Activated CD4-positive, alpha-beta T cell treated with anti-CD3 and anti-CD28 coated beads for 48 hours (primary cell): ENCODE measurements at places on chromosomes 1 and 21.

- DNase-seq, result no peak
These were observed 36.7 kb downstream of the ATP1A1 start for GRCh38 chr1:116409751-116410191.

GRCh38 chr1:184982002-184982954 lies 8.0 kb upstream of the NIBAN1 start:
- DNase-seq, result peak; percentile 85

DNA sequence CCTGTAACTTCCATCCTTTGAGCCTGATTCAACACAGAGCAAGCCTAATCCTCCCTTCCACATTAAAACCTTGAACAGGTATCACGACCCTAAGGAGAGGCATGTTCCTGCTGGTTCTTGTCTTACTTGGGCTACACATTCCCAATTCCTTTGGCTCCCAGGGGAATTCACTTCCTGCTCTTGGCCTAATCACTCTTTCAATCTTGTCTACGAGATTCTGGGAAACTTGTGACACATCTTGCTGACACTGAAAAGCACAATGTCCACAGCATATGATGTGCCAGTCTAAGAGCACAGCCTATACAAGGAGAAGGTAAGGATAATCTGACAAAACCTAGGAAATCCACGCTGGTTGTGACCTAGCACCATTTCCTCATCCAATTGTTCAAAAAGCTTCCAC lies 163.9 kb downstream of the GABPA start:
- no peak for DNase-seq

- DNase-seq, result no peak
These were observed 49.2 kb downstream of the KYAT3 start for GRCh38 chr1:88943241-88943640.

DNA sequence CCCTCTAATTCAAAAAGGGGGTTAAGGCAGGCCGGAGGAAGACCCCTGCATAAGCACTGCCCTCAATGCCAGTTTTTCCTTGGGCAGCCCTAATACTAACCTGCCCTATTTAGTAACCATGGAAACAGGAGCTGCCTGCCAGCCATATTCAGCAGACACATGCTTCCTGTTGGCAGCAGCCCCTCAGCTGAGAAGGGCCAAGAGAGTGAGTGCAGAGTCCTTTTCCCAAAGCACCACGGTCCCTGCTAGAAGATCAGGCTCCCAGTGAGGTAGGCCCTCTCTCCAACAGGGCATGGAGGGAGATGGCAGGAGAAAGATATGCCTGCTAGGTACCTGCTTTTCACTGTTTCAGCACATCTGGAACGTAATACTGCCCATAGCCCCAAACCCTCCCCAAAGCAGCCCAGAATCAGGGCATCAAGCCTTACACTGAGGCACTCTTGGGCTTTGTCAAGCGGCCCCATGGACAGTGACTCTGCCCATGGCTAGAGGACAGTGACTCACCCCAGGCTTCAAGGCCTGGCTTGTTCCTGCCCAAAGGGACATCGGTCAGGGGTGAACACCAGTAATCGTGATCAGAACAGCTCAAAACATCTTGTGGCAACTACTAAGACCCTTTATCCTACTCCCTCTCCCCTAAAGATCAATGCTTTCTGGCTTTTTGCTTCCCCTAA lies 64.5 kb downstream of the BCAR3 start:
- DNase-seq, result no peak

- DNase-seq, result no peak
These were observed 392.5 kb upstream of the PTBP2 start for GRCh38 chr1:96329121-96329520.

- DNase-seq, result no peak
These were observed 118.2 kb downstream of the FOXD2 start for GRCh38 chr1:47555841-47556560.

GRCh38 chr1:61472876-61473275 lies 252.1 kb downstream of the TM2D1 start:
- no peak for DNase-seq

DNA sequence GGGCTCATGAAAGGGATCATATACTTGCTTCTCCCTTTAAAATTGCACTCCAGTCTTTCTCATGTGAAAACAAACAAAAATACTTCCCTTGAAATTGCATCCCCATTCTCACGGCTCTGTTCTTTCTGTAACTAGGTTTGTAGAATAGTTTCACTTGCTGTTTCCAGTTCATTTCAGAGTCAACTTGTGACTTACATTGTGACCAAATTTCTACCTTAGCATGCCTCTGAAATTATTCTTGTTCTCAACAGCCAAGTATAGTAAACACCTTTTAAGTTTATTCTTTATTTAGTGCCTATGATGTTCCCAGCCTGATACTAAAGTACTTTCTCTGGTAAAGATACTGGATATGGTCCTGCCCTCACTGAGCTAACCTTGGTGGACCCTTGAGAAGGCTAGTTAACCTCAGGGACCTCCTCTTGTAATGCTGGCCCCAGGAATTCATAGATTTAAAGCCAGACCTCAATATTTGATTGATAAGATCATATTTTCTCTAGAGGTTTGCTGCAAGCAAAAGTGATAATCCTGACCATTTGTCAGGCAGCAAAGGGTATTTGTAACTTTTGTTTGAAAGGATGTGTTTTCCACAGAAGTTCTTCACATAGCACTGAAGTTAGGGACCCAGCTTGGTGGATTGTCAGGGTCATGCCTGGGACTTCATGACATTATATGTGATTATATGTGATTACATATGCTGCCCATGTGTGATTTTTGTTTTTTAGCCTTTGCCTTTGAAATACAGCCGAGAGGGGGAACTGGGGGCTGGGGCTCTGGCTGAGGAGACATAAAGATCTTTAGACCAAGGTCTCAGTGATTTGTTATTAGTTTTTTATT lies 29.6 kb downstream of the VANGL2 start:
- no peak for DNase-seq

- no peak for DNase-seq
These were observed 648.8 kb downstream of the PLA2G4A start for GRCh38 chr1:187477535-187477934.

DNA sequence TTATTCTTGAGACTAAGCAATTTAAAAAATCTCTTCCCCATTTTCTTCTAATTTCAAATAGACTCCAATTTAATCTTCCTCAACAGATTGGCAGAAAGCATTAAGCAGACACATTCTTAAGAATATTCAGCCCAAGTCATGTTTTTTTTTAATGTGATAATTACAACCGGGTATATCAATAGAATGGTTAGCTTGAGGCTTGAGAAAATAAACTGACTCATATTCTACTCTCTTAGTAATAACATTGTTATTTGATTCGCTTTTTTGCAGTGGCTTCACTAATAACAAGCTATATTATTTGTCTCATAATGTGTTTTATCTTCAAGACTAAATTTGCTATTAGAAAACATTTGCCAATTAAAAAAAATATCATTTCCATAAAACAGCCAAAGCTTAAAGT lies 488.6 kb upstream of the RGS18 start:
- no peak for DNase-seq

- no peak for DNase-seq
These were observed 183.7 kb upstream of the ZC3H12A start for GRCh38 chr1:37290718-37291117.

- no peak for DNase-seq
These were observed 35.7 kb upstream of the ERRFI1 start for GRCh38 chr1:8061673-8062386.

DNA sequence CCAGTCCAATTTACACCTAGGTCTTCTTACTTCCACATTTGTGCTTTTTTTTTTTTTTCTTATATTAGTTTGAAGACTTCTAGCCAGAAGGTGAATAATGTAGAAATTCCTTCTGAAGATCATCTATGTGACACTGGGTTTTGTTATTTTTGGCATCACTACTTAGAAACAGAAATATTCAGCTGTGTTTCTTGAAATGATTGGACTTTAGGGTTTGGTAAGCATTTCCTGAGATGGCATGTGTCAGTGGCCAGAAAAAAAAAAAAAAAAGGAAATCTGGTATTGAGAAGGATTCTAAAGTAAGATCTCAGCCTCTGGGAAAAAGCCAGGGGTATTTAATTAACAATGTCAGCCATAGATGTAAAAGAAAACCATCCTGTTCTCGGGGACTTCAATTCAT lies 43.4 kb upstream of the LRRC8C start:
- no peak for DNase-seq

GRCh38 chr1:33211972-33212371 lies 30.1 kb upstream of the TRIM62 start:
- DNase-seq, result no peak

GRCh38 chr1:10678852-10679251 lies 117.6 kb downstream of the CASZ1 start:
- DNase-seq, result no peak

- no peak for DNase-seq
These were observed 887.1 kb downstream of the LRRIQ3 start for GRCh38 chr1:73310797-73311381.

DNA sequence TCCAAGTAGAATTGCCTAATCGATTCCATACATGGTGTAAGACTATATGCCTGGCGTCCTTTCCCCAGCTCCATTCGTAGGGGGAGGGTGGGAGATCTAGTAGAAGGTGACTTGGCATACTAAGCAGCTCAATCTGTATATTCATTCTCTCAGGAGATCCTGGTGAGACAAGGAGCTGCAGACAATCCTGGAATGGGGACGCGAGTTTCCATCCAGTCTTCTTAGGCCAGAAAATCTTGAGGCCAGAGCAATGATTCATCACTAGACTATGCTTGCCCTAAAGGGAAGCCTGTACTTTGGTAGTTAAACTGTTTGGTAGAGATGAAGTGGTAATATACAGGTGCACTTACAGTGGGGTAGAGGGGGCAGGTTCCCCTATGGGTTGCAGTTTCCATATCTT lies 468.7 kb downstream of the ADGRL2 start:
- DNase-seq, result no peak

GRCh38 chr1:187920976-187921375 lies 1092.2 kb downstream of the PLA2G4A start:
- DNase-seq, result no peak

GRCh38 chr1:31551208-31551607 lies 25.1 kb upstream of the TINAGL1 start:
- no peak for DNase-seq

DNA sequence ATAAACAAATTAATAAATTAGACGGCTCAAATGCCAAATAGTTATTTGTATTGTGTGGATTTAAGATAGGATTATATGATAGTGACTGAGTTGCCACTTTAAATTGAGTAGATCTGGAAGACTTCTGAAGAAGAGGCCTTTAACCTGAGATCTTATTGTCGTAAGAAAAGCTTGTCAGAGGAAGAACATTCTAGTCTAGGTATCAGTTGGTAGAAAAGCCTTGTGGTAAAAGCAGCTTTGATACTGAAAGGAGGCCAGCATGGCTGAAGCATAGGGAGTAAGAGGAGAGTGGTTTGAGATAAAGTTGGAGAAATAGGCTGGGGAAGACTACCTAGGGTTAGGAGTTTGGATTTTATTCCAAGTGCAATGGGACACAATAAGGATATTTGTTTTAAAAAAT lies 29.1 kb downstream of the SLC30A7 start:
- DNase-seq, result no peak

- DNase-seq, result no peak
These were observed 93.4 kb upstream of the CASZ1 start for GRCh38 chr1:10889650-10890353.

DNA sequence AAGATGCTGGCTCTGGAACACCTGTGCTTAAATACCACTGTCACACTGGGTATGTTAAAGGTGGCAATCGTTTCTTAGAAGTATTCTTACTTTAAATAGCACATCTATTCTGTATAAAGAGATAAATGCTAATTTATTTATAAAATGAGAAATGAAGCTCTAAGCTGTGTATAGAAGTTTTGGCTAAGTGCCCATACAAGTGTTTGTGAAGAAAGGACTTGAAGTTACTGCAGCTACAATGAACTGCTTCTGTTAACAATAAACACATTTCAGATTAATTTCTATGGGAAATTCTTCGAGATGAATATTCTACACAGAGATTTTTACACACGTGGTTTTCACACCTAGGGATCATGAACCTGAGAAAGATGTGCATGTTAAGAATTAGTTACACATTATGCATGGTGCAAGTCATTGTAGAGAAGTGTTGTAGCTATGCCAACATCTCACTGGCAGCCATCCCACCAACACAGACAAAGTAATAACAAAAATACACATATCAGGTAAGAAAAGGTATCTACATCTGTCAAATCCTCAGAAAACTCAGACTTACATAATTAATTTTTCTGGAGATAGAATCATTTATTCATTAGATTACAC lies 16.2 kb downstream of the COL24A1 start:
- DNase-seq, result no peak

DNA sequence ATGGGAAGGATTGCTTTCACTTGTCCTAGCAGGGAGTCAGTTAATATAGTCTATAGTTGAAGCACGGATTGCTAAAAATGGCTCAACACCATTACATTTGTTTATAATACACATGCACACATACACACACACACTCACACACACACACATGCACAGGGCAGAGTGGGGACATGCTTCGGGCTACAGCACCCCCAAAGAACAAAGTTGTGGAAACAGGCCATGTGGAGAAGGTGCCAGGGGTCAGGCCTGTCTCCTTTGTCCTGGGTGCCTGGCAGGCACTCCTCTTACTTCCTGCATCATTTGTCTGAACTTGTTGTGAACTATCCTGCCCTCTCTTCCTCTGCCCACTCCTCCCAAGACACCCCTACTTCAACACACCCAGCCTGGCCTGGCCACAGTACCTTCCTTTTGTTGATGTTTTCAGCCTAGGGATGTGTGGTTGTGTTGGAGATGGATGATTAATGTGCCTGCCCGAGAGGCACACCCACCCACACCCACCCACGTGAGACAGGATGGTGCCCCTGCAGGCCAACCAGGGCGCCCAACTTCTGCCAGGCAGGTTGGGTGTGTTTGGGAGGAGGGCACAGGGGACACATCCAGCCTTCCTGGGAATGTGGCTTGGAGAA lies 17.5 kb downstream of the RASSF5 start:
- no peak for DNase-seq

GRCh38 chr1:243705585-243705984 lies 144.5 kb downstream of the AKT3 start:
- no peak for DNase-seq

- no peak for DNase-seq
These were observed 4.4 kb downstream of the CCN1 start for GRCh38 chr1:85584923-85585322.

- no peak for DNase-seq
These were observed 537.5 kb downstream of the KIF26B start for GRCh38 chr1:245692318-245692717.

DNA sequence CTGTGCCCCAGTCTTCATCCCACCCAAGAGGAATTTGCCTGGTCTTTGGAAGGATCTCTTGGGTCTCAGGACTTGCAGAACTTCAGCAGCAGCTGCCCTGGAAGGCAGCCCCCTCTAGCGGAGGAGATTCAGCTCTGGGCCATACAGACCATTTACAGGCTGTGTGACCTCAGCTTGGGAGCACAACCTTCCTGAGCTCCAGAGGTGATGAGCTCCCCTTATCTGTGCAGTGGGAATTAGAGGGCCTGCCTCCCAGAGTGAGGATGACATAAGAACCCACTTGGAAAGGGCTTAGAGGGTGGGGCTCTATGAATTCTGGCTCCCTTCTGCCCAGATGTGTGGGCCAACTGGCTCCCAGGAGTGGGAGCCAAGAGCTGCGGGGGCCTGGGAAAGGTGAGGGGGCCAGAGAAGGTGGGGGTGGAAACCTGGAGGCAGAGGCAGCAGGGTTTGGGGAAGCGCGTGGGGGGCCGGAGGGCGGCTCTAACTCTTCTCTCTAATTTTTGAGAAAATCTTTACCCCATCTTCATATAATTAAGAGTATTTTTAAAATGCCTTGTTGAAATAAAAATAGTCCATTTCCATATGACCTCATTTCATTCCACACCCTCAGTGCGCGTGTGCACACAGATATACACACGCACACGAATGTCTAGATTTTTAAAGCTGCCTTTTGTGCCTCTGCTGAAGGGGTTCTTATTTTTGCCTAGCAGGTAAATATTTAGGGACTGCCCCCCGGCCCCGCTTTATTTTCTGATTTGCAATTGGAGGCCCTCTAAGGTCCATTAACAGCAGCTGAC lies 21.5 kb downstream of the EPHB2 start:
- no peak for DNase-seq

- DNase-seq, result no peak
These were observed 5.7 kb upstream of the KRTAP12-1 start for GRCh38 chr21:44687671-44688070.
